ENCODE measurements at places on chromosomes 3 and 15.
A peak's percentile ranks its signal among the peaks of the same experiment; 100 is the strongest.

DNA sequence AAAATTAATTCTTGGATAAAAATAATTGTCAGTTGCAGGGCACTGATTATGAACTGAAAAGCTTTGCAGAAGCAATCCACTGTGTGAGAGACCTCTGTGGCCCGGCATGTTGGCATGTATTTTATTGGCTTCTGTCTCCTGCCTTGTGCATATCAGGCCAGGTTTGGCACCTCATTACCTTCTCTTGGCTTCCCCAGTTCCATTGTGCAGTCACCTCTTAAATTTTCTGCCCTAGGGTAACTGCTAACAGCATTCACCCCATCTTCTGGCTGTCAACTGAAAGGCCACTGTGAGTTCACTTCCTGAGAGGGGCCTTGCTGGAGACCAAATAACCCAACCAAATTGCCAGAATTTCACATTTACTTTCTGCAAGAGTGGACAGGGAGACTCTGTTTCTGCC is 92.7 kb upstream of the RARB start:
- no peak for DNase-seq

DNA sequence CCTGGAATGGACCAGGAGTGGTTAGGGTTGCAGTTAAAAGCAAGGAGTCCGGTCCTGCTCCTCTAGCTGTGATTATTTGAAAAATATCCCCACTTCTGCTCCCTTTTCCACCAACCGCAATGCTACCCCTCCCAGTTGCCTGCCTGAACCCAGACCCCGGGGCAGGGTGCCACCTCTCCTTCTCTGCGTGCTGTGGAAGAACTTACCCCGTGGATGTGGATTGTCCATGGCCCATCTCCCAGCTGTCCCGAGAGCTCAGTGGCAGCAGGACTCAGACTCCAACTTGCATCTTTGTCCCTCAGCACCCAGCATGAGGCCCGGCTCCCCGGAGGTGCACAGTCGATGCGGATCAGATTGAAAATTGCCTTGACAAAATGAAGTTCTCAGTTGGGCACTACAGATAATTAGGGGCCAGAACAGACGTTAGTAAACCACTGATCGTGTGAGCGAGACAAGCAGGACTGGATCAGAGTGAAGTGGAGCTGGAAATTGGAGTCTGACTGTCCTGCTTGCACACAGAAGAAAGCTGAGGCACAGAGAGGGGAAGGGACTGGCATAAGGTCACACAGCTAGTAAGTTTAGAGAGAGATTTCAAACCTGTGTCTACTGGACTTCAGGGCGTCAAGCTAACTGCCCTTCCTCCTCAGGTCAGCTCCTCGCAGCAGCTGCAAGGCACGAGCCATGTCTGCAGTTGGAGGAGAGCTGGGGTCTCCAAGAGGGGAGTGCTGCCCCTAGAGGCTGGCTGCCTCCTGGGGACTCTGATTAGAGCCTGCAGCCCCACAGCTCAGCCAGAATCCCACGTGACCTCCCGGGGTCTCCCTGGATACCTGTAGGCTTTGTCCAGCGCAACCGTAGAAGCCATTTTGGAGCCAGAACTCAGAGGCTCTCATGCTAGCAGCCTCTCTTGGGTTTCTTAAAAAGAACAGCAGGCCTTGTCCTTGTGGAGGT is 14.7 kb downstream of the SLC6A1 start:
- no peak for DNase-seq

DNA sequence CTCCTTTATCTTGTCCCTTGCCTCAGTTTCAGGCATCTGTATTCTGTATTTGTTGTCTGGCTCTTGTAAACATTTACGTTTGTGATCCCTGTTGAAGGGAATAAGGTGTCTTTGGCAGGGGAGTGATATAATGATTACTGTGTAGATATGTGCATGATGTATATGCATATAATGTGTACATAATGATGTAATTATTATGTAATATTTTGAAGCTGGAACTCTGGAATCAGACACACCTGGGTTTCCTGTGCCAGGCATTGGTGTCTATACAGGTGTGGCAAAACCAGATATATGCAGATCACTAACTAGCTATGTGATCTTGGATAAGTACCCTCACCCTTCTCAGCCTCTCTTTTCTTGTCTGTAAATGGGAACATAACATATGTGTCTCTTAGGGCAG is 241.2 kb upstream of the FEZF2 start:
- DNase-seq, result no peak

- no peak for DNase-seq
Observed at GRCh38 chr15:73685981-73686380, 1.8 kb downstream of the CD276 start.

DNA sequence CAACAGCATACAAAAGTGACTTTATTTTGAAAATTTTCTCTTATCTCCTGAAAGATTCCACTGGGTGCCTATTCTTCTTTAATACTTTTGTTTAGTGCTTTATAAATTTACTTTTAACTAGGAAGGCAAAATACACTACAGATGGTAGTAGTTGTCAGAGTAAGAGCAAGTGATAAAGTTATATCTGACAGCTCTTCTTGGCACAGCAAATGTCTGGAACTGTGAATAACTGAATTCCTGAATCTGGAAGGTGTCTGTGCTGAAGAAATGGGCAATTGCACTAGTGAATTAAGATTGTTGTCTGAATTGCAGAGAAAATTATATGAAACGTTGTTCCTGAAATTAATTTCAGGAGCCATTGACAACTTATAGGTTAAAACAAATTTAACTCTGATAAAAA is 213.8 kb upstream of the CBLB start:
- DNase-seq, result no peak

DNA sequence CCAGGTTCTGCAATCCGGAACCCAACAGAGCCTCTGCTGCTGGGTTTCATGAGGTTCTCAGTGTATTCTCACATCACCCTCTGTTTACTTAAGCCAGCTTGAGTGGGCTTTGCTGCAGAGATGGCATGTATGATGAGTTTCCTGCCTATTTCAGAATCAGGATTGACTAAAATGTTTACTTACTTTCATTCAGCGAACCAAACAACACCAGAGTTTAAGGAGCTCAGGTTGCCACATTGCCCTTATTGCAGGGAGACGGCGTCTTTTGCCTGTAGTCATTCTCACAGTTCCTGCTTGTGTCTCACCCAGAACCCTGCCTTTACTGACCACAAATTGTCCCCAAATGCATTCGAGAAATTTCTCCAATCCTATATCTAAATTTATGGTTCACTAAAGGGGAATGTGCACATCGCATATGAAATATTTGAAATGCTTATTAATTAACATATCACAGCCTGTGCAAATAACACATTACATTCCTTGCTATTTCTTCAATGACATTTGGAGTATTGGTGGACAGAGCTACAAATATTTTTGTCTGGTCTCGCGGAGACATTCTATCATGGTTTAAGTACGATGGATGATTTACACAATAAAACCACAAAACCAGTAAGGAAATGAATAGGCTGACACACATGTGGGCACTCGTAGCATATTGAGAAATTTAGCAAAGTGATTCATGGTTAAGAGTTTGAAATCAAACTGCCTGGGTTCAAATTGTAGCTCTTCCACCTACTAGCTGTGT is 377.2 kb upstream of the CFAP20DC start:
- no peak for DNase-seq

- DNase-seq, result peak; percentile 68
Observed at GRCh38 chr3:72738752-72739530, 109.3 kb downstream of the SHQ1 start.

GRCh38 chr15:77384589-77385359 is 35.1 kb downstream of the PEAK1 start:
- no peak for DNase-seq

DNA sequence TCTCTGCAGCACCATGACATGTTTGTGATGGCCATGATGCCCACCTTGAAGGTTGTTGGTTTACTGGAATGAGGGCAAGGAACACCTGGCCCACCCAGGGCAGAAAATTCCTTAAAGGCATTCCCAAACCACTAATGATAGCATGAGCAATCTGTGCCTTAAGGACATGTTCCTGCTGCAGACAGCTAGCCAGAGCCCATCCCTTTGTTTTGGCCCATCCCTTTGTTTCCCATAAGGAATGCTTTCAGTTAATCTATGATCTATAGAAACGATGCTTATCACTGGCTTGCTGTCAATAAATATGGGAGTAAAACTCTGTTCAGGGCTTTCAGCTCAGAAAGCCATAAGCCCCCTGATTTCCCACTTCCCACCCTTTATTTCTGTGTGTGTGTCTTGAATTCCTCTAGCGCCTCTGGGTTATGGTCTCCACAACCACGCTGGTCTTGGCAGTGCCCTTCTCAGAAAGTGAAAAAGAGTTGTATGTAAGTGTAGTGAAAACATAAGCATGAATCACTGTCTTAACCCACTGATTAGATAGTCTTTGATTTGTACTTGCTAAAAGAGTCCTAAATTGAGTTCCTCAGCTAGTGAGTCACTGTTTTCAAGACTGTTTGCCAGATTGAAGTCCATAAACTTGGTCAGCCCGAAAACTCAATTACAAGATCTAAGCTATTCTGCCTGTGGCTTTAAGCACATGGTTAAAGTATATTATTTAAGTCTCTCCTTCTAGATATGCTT is 19.0 kb upstream of the CCR2 start:
- no peak for DNase-seq

GRCh38 chr3:1527786-1528185 is 435.0 kb downstream of the CNTN6 start:
- no peak for DNase-seq

GRCh38 chr3:53062905-53063304 is 17.0 kb upstream of the SFMBT1 start:
- no peak for DNase-seq

DNA sequence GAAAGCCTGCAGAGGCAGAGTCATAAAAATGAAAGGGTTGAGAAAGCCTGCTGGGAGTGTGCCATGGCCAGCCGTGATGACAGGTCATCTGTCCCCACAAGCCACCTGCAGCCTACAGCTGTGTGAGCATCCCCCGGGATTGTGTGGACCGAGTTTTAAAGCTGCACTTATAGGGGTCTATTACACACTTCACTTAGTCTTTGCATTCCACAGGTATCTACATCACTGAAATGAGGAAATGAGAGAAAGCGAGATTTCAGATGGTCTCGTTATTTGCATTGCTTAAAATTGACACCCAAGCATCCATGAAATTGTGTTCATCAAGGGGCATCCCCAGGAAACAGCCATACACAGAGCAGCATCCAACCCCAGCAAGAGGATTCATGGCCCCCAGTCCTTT is 137.6 kb upstream of the TRIM42 start:
- no peak for DNase-seq

- no peak for DNase-seq
Observed at GRCh38 chr15:64016257-64016656, 30.0 kb downstream of the DAPK2 start.

- DNase-seq, result no peak
Observed at GRCh38 chr15:92571824-92572223, 83.8 kb downstream of the FAM174B start.

DNA sequence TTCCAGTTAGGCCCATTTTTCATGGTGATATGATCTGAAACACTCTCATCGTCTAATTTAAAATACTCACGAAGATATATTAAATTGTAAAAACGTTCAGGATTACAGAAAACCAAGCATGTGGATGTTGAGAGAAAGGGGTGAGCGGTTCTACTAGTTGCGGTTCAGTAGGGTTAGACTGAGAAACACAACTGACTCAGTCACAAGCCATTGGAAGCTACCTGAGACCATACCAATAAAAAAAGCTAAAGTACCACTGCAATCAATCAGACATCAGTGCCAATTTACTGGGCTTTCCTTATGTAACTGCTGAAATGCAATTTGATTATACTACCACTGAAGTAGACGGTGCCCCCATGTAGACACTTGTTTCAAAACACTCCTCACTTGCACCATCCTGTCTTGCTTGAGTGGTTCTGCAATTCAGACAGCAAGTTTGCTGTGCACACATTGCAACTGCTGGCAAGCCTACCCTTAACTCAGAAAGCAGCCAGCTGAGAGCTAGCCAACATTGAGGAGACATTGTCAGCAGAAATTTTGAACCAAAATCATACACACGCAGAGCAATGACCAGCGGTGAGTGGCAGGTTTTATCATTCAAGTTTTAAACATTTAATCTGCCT is 368.7 kb upstream of the ARHGEF26 start:
- no peak for DNase-seq

- no peak for DNase-seq
Observed at GRCh38 chr3:127187316-127187715, 5.6 kb upstream of the PRR23E start.

- no peak for DNase-seq
Observed at GRCh38 chr3:120161902-120162301, 67.7 kb upstream of the GSK3B start.

GRCh38 chr3:184058029-184058428 is 5.2 kb downstream of the HTR3C start:
- no peak for DNase-seq

DNA sequence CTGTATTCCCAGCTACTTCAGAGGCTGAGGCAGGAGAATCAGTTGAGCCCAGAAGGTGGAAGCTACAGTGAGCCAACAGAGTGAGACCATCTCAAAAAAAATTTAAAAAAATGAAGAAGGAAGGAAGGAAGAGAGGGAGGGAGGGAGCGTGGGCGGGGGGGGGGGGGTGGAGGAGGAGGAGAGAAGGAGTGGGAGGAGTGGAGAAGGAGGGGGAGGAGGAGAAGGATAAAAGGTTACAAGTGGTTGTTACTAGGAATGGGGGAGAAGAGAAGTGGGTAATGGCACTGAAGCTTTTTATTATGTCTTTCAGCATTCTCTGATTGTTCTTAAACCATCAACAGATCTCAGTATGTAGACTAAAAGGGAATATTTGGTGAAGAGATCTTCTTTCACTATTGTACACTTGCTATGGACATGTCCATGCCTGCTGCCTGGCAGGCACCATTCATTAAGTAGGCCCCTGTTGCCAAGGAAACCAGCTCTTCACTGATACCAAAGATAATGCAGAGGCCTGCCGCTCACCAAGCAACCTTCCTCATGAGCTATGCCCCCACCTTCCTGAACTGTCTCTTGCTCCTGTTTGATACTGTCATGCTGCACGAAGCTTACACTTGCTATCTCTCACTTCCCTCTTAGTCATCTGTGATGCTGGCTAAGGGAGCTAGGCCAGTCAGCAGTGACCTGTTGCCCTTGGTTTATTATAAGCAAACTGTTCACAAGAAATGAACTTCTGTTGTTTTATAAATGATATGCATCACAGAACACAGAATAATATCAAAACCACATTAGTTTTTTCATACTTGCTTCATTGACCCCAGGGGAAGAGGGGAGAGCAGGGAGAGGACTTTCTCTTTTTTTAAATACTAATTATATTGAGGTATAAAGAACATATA is 23.1 kb downstream of the EPM2AIP1 start:
- DNase-seq, result peak; percentile 19

GRCh38 chr3:40308725-40309417 is 636 bp upstream of the EIF1B start:
- DNase-seq, result no peak

All from activated T-cell treated with anti-CD3 and anti-CD28 coated beads for 48 hours (primary cell).